ENCODE measurements at places on chromosomes 12 and 14. TPM values are rescaled to one million over a fixed set of nuclear protein-coding genes. Genes with fewer than 3 reads are reported as not detected.
A peak's percentile ranks its signal among the peaks of the same experiment; 100 is the strongest.

GRCh38 chr12:97474161-97474560, 11.6 kb downstream of the RMST start:
- DNase-seq = no peak
- H3K4me1 ChIP-seq = no peaks in the 10 kb centered on the region
- H3K27me3 ChIP-seq = no peaks in the 10 kb centered on the region
- no peaks in the 10 kb centered on the region for H3K36me3 ChIP-seq
- H3K4me3 ChIP-seq = no peak overlapping the region

DNA sequence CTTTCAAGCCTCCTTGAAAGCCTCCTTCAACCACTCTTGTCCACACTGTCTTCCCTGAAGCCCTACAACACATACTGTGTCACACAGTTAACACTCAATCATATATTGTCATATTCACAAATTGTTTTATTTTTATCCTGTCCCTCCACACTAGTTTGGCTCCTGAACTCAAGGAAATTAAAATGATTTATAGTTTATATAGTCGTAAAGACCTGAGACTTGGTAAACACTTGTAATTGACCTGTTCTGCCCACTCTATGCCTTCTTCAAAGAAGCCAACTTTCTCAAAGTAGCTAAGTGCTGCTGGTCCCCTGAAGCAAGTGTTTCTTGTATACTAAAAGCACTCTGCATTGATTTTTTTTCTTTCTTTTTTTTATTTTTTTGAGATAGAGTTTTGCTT, 15.6 kb upstream of the NEK9 start:
- H3K27ac ChIP-seq = no peak overlapping the region
- no peaks in the 10 kb centered on the region for H3K27me3 ChIP-seq
- no peak overlapping the region for H3K4me3 ChIP-seq

DNA sequence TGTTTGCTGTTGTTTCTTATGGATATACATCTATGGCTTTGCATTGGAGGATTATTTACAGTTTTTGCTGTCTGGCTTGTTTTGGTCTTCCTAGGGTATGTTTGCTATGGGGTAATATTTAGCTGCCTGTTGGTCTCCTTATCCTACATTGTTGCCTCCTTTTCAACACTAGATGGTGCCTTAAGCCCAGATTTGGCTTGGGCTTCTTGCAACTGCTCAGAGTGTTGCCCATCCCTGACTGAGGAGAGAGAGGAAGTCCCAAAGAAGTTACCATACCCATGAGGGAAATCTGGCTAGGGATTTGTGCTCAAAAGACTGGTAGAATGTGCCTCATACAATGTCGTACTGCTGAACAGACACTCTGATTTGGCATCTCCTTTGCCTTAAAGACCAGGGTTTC, 94.6 kb upstream of the MUCL1 start:
- H3K27ac ChIP-seq = no peak overlapping the region
- H3K27me3 ChIP-seq = no peaks in the 10 kb centered on the region
- no peaks in the 10 kb centered on the region for H3K4me1 ChIP-seq
- no peak overlapping the region for H3K4me3 ChIP-seq
- peak; percentile 49 for DNase-seq
- no peaks in the 10 kb centered on the region for H3K36me3 ChIP-seq

DNA sequence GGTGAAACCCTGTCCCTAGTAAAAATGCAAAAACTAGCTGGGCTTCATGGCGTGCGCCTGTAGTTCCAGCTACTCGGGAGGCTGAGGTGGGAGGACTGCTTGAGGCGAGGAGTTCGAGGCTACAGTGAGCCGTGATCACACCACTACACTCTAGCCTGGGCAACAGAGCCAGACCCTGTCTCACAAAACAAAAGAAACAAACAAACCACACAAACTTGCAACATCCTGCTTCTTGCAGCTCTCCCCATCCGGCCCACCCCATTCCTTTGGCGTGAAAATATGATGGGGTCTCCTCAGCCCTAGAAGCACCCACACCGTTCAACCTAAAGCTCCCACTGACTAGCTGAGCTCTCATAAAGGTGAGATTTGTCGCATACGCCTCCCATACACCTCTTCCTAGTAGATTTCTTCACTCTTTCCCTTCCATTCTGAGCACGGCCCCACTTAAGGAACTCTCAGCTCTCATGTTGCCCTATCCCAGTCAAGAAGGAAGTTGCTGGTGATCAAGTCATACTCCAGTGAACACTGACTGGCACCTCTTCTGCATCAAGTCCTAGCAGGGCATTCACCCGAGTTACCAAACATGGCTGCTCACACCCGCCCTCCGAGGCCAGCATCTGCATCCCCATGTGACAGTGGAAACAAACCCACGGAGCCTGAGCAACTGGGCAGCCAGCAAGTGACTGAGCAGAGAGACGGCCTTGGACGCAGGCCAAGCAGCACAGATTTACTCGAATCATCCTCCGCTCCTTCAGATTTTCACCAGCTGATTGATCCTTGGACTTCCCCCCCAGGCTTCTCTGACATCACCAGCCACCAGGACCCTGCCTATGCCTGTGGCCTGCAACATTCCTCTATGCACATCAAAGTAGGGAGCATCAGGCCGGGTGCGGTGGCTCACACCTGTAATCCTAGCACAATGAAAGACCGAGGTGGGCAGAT, 18.9 kb upstream of the CD27 start:
- H3K27ac ChIP-seq = no peak overlapping the region
- H3K4me3 ChIP-seq = no peak overlapping the region
- H3K27me3 ChIP-seq = no peaks in the 10 kb centered on the region
- H3K4me1 ChIP-seq = peaks cover 12% of the 10 kb centered on the region
- DNase-seq = peak; percentile 38

- no peak overlapping the region for H3K27ac ChIP-seq
- H3K36me3 ChIP-seq = no peaks in the 10 kb centered on the region
- no peak overlapping the region for H3K4me3 ChIP-seq
- H3K27me3 ChIP-seq = peaks cover 4% of the 10 kb centered on the region
- H3K4me1 ChIP-seq = 0 out of 2 replicates have a peak, but pooled peaks cover 5% of the 10 kb centered on the region
Measured at GRCh38 chr12:20366776-20367409, 1.4 kb upstream of the PDE3A start.

DNA sequence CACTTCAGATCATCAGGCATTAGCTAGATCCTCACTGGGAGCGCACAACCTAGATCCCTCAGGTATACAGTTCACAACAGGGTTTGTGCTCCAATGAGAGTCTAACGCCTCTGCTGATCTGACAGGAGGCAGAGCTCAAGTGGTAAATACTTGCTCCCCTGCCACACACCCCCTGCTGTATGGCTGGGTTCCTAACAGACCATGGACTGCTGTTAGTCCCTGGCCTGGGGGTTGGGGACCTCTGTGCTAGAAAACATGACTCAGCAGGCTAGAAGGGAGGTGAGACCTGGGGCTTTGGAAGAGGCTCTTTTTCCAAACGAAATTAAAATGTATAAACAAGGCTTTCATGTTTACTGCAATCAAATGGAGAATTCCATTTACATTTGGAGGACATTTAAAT, 691.1 kb downstream of the FLRT2 start:
- H3K4me1 ChIP-seq = no peaks in the 10 kb centered on the region
- DNase-seq = peak; percentile 4
- no peak overlapping the region for H3K4me3 ChIP-seq
- H3K36me3 ChIP-seq = no peaks in the 10 kb centered on the region

DNA sequence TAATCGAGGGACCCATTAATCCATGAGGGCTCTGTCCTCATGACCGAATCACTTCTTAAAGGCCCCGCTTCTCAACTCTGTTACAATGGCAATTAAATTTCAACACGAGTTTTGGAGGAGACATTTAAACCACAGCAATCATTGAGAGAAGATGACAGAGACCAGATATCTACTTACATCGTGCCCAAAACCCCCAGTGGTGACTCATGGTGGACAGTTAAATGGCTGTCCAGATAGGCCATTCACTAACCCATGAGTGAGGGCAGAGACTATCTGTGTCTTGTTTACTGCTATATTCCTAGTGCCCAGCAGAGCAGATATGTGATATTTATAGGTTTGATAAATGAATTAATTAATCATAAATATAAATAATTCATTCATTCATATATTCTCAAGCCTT, 20.0 kb upstream of the FLVCR2 start:
- peaks cover 41% of the 10 kb centered on the region for H3K4me1 ChIP-seq
- H3K4me3 ChIP-seq = no peak overlapping the region
- H3K36me3 ChIP-seq = no peaks in the 10 kb centered on the region
- H3K27me3 ChIP-seq = no peaks in the 10 kb centered on the region

DNA sequence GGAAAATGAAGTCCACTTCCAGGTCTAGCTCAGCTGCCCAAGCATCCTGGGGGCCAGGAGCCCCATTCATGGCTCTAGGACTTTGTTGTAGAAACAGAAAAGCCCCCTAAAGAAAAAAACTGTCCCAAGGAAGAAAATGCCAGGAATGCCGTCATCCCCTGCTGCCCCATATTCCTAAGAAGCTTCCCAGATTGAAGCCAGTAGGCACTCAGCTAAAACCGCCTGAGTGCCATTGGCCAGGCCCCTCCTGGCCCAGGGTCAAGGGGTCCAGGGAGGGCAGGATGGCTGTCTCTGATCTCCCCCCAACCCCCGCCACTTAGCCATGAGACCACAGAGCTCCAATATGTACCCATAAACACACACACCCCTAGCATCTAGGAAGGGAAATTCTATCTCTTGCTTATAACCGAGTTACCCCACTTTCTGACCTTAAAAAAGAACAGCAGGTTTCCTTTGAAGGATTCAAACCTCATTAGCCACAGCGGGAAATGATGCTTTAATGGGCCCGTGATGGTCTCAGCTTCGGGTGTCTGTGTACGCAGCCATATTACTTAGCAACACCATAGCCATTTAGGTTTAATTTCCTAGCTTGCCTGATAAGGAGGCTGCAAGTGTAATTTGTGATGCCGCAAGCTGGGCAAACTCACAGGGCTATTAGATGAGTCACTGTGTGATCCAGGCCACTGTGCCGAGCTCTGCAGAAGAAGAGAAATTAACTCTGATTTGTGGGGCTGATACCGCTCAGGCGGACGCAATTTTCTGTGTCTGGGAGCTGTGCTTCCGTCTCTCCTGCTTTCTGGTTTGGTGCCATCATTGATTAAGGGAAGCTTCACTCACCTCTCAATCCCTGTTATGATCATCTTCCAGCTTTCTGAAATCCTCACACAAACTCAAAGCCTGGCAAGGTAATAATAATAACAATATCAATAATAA, 84.2 kb downstream of the GCH1 start:
- H3K36me3 ChIP-seq = no peaks in the 10 kb centered on the region
- no peak for DNase-seq
- no peak overlapping the region for H3K4me3 ChIP-seq
- H3K4me1 ChIP-seq = no peaks in the 10 kb centered on the region
- no peak overlapping the region for H3K27ac ChIP-seq

DNA sequence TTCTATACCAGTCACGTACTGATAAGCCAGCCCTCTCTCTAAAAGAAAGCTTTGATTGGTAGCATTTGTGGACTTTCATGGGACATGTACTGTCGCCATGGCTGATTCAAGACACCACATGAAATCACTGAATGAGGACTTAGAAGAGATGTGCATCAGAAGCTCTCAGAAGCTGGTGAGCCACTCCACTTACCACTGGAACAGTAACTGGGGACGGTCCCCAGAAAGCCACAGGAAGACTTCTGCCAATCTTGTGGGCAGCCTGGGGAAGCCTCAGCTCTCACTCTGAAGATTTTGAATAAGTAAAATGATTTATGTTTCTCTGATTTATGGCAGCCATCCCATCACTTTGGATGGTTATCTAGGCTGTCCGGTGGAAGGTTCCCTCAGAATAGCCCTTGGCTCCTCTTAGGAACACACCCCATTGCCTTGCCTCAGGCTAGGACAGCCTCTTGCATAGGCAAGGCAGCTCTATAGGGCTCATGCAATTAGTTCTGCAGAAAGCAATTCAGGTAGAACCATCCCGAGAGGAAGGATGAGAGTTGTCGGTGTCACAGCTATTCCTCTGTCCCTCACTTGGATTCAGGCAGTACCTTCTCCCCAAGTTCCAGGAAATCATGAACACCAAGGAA, 9.8 kb downstream of the DHRS1 start:
- no peak overlapping the region for H3K27ac ChIP-seq
- no peaks in the 10 kb centered on the region for H3K27me3 ChIP-seq

DNA sequence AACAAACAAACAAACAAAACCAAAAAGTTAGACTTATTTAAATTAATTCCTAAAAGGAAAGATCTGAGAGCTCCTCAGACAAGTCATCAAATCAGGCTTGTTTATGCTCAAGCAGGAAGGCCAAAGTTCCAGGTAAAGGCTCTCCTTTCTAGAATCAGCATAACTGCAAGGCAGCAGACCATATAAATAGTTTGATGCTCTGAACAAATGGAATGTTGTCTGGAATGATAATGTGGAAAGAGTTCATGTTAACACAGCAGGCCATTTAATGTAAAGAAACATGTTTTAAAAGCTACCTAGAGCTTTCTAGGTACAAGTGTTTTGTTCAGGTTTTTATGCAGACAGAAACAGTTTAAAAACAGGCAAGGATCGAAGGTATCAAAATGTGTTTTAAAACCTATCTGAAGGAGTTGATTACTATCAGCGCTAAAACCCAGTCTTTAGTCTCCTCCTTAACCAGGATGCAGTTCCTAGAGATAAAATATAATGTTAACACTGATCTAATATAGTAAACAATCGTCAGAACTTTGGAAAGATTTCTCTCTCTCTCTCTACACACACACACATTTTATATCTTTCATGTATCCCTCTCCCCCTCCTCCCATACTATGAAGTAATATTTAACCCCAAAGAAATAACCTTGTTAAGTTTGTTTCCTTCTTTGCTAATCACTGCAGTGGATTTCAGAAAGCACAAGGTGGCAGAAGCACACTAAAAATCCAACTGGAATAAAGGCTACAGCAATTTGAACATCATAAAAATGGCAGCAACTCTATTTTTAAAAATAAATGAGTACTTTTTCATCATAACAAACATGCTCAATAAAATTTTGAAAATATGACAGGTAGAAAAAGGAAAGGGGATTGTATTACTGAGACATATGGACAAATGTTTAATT, 135.5 kb downstream of the PAWR start:
- peak overlapping the region; percentile 76 for H3K27ac ChIP-seq
- peaks cover 3% of the 10 kb centered on the region for H3K36me3 ChIP-seq
- H3K4me1 ChIP-seq = peaks cover 73% of the 10 kb centered on the region
- no peaks in the 10 kb centered on the region for H3K27me3 ChIP-seq
- H3K4me3 ChIP-seq = no peak overlapping the region

The KRT71 gene
- total RNA-seq = 1.5 TPM

The PTPRB gene
- 0.73 TPM for total RNA-seq

The DIO2 gene
- total RNA-seq = 3.4 TPM
